ENCODE measurements at places on chromosomes 5 and 9. TPM values are rescaled to one million over a fixed set of nuclear protein-coding genes. Genes with fewer than 3 reads are reported as not detected.

- H3K4me3 ChIP-seq: no peak overlapping the region
- no peaks in the 10 kb centered on the region for H3K4me1 ChIP-seq
- peaks cover 68% of the 10 kb centered on the region for H3K36me3 ChIP-seq
- H3K27me3 ChIP-seq: no peaks in the 10 kb centered on the region
- peak overlapping the region; percentile 28 for H3K27ac ChIP-seq
- peak; percentile 46 for DNase-seq
These were observed 6.5 kb upstream of the C9 start for GRCh38 chr5:39370555-39371366.

- no peaks in the 10 kb centered on the region for H3K27me3 ChIP-seq
- peak overlapping the region; percentile 70 for H3K27ac ChIP-seq
- H3K36me3 ChIP-seq: no peaks in the 10 kb centered on the region
- H3K4me3 ChIP-seq: no peak overlapping the region
- DNase-seq: no peak
- peaks cover 23% of the 10 kb centered on the region for H3K4me1 ChIP-seq
These were observed 8.1 kb downstream of the CDKN2A start for GRCh38 chr9:21985964-21986667.

- H3K27me3 ChIP-seq: no peaks in the 10 kb centered on the region
- H3K4me1 ChIP-seq: peaks cover 43% of the 10 kb centered on the region
- peaks cover 63% of the 10 kb centered on the region for H3K36me3 ChIP-seq
- DNase-seq: peak; percentile 71
These were observed 4.5 kb downstream of the RPS6 start for GRCh38 chr9:19375538-19375937.

CXCL14 gene
- total RNA-seq: 1.3 TPM

SNAPC3 gene
- total RNA-seq: 44.3 TPM
